ENCODE measurements at places on chromosomes 2 and 18.

DNA sequence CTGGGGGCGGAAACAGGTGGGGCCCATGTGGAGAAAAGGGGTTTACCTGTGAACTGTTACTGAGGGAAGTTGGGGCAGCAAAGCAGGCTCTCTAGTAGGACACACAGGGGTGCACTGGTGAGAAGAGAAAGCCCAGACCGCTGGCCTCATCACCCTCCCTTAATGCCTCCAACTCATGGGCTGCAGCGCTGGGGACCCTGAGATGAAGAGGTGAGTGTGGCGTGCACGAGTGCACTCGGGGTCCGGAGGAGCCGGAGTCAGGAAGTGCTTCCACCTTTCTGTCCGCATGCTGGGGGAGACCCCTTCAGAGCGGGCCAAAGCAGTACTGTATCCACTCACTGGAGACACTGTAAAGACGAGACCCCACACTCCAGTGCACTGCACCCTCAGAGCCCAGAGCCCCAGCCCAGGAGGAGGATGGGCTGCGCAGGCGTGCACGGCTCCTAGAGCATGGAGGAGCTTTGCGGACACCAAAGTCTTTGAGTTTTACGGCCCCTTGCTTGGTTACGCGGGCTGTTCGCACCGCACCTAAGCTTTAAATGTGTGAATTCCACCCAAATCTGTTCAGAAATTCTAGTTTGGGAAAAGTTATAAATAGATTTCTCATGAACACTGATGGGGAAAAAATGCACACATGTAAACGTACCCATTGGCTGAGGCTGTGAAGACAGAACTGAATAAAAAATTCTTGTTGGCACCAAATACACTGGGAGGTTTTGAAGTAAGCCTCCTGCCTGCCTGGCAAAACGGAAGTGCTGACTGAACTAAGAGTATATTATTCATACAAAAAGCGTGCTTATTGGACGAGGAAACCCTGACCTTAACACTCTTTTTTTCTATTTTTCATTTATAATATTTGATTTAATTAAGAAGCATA is 45.4 kb upstream of the PPP4R1 start:
- DNase-seq = no peak

- DNase-seq = no peak
Observed at GRCh38 chr2:11008773-11009172, 97.0 kb downstream of the KCNF1 start.

DNA sequence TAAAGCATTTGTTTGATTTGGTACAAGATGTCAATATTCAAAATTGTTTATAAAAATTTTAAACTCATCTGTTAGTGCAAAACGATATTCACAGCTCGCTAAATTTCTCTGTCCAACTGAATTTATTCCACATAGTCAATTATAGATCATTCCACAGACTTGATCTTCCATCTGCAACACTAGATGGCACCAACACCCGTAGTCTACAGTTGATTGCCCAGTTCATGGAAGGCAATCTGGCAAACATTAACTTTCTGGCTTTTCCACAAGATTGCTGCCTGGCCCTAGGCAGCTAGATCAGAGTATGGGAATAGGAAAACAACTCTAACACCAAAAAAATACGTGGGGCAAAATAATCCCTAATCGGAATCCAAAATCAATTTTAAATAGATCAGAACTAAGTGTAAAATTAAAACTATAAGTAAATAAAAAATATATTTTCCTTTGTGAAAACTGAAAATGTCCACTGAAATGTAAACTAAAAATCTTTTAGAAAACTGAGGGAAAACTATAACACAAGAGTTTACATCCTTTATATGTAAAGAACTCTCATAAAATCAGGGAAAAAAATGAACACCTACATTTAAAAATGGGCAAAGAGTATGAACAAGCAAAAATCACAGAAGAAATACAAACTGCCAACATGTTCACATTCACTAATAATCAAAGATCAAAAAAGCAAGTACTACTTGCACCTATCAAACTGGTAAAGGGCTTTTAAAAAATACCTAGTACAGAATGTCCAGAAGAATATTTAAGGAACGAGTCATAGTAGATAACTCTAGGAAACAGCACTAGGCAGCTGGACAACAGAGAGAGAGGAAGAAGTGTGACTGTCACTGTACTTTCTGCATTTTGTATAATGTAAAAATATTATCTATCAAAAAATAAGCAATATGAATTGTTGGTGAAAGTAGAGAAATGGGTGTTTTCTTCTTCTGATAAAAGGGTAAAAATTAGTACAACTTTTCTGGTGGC is 35.0 kb downstream of the RTN4 start:
- no peak for DNase-seq

DNA sequence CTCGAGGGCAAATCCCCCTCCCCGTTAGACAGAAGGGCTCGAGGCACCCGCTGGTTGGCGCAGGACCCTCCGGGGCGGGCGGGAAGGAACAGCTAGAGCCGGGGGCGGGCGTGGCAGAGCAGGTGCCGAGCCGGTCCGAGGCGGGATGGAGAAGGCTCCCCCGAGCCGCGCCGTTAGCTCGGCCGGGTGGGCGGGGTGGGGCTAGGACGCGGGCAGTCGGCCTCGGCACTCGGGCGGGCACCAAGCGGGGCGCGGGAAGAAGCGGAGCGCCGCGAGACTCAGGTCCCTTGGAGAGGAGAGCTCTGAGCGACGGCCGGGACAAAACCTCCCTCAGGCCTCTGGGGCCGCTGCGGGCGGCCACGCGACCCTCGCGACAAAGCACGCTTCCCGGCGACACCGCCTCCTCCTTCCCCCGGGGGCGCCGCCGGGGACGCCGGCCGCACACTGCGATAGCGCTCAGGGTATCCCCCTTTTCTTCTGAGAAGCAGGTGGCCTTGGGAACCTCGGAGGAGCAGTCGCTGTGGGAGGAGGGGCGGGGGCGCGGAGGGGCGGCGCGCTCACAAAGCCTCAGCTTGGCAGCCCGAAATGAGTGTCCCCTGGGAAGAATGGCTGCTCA is 721 bp downstream of the FHOD3 start:
- DNase-seq = no peak

GRCh38 chr2:217183471-217183870 is 323.6 kb upstream of the TNP1 start:
- no peak for DNase-seq

DNA sequence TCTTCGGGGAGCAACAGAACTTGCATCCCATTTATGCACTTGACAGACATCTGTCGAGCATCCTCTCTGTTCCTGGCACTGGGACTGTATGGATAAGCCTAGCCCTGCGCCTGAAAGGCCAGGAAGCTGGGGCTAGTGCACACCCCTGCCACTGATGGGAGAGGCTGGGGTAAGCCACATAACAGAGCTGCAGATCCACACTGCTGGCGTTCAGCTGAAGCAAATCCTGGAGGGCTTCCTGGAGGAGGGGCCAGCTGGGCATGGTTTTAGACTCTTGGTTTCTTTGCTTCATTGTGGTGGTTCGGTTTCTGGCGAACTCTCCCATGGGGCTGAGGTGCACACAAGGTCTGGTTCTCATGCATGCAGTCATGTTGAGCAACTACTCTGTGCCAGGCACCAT is 45.5 kb upstream of the FOSL2 start:
- DNase-seq = no peak

DNA sequence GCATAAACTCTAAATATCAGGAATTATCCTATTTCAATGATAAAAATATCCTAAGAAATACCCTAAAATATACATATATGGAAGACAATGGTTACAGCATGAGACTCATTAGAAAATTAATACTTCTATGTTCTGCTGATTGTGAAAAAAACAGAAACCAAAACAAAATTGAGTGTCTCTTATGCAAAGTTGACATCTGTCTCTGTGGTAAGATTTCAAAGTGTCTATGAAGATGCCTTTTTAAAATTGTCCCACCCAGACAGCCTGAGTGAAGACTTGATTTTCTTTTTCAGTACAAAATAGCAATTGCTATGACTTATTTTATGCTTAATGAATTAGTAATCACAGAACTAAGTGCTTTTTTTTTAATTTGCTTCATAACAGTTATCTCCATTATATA is 1368.4 kb upstream of the LRRTM1 start:
- DNase-seq = no peak

DNA sequence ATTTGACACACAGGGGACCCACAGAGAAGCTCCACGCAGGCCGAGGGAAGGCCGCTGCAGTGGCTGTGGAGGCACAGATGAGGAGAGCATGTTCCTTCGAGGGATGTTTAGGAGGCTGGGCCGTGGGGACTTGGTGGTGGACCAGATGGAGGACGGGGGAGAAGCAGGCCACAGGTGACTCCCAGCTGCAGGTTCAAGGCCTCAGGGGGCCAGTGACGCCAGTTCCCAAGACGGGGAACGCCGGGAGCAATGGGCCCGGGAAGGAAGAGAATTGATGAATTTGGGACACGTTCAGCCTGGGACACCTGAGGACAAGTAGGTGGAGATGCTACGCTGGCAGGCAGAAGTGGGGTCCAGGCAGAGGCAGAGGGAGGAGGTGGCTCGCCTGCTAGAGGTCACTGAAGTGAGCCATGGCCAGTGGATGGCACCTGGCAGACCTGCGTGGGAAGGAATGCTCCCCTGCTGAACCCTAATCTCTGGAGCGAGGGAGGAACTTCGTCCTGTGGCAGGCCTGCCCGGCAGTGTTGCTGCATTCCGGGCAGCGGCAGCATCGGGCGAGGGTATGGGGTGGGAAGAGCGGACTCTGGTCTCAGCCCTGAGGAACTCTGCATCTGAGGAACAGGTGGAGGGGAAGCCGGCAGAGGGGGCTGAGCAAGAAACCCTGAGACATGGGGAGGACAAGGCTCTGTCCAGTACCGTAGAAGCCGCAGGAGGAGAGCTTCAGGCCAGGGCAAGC is 25.2 kb upstream of the HPCAL1 start:
- no peak for DNase-seq

DNA sequence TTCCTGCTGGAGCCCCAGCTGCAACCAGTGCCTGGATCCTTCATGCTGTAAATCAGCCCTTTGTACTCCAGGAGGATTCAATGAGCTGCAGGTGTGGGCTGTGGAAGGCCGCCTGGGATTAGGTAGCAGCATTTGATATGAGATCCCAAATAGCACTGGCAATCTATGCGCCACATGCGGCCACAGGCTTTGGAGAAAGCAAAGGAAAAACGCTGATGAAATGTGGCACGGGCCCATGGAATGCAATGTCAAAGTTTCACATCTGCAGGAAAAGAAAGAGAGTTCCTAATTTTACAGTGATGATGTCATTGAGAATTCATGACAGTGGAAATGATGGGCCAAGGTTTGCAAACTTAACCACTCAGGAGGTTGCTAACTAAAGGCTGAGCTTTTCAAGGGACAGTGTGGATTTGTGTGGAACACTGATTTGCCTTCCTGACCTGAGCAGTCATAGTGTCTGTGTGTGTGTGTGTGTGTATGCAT is 216.4 kb upstream of the OSR1 start:
- no peak for DNase-seq

GRCh38 chr2:179595284-179595683 is 266.1 kb downstream of the ZNF385B start:
- no peak for DNase-seq
